ENCODE measurements at places on chromosomes 3 and 15.
A peak's percentile ranks its signal among the peaks of the same experiment; 100 is the strongest.

DNA sequence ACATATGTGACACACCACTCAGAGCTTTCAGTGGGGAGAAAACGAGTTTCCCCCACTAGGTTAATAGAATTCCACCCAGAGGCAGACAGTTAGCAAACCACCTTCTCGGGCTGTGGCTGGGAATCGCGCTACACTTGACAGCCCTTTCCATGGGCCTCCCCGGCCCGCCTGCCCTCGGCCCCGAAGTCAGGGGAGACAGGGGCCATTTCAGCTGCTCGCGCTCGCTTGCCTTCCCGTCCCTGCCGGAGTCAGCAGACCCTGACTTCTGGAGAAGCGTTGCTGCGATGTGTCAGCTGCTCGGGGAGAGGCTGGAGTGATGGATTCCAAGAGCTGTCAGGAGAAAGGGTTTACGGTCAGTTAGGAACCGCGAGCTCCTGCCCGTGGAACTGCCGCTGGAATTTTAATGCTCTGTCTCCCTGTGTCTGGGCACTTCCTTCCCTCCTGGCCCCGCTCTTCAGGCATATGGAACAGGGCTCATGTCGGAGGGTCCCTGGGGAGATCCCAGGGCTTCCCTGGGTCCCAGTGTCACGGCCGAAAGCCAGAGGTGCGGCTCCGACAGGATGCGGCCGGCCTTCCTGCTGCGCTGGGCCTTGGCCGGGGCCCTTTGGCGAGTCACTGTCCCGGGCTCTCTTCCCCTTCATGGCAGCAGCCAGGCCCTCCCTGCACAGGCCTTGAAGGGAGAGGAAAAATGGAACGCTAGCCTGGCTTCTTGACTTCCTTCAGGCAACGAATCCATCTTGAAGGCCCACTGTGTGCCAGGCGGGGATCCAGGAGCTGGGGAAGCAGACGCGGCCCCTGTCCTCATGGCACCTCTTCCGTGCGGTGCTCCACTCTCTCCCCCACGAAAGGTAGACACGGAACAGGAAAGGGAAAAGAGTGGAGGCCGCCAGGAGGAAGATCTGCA is 38.4 kb upstream of the VPS8 start:
- no peak for DNase-seq

DNA sequence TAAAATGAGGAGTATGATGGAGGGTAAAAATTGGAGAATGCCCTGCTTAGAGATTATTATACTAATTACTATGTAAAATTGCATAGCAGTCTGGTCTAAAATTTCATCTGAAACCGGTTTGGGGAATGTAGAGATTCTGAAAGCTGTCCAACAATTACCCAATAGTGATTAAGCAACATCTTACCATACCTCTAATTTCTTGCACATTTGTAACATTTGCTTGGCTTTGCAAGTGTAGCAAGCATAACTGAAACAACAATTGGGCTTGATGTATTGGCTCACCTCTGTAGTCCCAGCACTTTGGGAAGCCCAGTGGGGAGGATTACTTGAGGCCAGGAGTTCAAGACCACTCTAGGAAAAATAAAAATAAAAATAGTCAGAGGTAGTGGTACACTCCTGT is 17.4 kb downstream of the AADACL2 start:
- no peak for DNase-seq

GRCh38 chr3:47156396-47156795 is 7.5 kb downstream of the SETD2 start:
- DNase-seq = no peak

GRCh38 chr3:42032693-42033349 is 58.3 kb upstream of the TRAK1 start:
- DNase-seq = no peak

DNA sequence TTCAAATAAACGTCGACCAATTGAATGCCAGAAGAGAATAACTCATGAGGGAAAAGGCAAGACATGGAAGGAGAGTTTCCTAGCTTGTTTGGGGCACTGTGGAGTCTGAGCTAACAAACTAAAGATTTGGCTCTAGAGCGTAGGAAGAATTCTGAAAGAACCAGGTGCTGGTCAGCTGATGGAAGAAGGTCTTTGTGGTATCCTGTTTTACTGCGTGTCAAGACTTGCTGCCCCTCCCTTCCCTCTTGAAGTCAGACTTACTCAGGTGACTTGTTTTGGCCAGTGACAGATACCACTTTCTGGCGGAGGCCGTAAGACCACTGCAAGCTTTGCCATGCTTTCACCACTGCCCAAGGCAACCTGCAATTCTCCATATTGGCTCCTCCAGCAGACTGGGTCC is 673 bp upstream of the HCLS1 start:
- DNase-seq = no peak

GRCh38 chr3:140753865-140754754 is 76.2 kb downstream of the TRIM42 start:
- DNase-seq = no peak

DNA sequence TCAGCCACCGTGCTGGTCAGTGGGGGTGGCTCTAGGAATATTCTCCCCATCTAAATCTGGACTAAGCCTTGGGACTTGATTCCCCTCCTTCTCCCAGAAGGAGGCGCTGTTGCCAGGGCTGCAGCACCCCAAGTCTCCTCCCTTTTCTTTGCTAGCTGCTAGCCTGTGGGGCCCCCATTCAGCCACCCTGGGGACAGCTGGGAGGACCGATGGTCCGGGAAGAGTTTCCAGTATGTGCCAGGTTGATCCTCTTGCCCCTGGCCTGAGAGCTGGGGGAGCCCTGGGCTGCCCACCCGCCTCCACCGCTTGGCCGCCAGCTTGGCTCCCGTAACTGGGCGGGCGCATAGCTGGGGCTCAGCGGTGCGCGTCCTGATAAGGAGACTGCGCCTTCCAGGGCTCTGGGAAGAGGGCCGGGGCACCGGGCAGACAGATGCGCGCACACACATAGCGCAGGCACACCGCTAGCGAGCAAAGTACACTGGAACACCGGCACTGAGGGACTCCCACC is 4.2 kb downstream of the SMAD6 start:
- DNase-seq = no peak

- no peak for DNase-seq
Observed at GRCh38 chr3:168003911-168004310, 91.8 kb downstream of the GOLIM4 start.

- DNase-seq = no peak
Observed at GRCh38 chr3:188187053-188187452, 33.1 kb downstream of the LPP start.

GRCh38 chr3:54862526-54862925 is 65.3 kb downstream of the LRTM1 start:
- no peak for DNase-seq

GRCh38 chr3:101591071-101591470 is 17.1 kb downstream of the PCNP start:
- DNase-seq = no peak

GRCh38 chr15:52559575-52559974 is 9.3 kb downstream of the ARPP19 start:
- no peak for DNase-seq

DNA sequence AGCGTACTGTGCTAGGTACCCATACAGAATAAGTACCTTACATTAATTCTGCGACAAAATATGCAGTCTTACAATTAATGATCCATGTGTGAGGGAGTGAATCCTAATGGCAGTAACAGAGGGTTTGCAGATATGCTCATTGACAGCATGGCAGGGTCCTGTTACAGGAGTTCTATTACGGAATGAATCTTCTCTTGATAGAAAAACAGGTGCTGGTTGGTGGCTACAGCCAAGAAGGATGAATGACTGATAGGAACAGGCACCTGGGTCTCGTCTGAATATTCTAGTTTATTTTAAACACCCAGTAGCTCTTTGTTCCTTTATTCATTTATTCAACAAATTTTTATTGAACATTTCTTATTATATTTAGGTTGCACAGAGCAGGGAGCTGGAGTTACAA is 22.8 kb downstream of the PGBD4 start:
- no peak for DNase-seq

DNA sequence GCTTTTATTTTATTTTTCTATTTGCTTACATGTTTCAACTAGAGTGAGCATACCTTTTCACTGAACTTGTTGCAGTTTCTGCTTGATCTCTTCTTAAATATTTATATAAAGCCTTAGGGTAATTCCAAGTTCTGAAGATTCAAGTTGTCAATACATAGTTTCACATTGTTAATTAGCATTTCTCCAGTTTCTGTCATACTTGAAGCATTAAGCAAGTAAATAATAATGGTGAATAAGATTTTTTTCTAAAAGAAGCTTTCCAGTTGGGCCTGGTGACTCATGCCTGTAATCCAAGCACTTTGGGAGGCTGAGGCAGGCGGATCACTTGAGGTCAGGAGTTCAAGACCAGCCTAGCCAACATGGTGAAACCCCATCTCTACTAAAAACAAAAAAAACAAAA is 53.9 kb downstream of the CALML4 start:
- DNase-seq = no peak

DNA sequence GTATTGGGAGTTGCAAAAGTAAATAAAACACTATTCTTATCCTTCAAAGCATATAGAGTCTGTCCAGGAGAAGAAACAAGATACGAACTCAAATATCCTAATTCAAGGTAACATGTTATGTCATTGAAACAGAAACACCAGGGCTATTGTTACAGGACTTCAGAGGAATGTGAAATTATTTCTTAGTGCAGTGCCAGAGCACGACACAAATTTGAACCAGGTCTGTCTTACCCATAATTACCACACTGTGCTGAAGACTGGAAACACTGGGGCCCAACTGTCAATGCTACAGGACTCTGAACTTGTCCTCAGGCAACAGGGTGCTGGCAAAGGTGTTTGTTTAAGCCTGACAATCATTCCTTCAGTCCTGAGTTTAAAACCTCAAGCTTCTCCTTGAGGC is 633.6 kb upstream of the UBE2E2 start:
- no peak for DNase-seq

DNA sequence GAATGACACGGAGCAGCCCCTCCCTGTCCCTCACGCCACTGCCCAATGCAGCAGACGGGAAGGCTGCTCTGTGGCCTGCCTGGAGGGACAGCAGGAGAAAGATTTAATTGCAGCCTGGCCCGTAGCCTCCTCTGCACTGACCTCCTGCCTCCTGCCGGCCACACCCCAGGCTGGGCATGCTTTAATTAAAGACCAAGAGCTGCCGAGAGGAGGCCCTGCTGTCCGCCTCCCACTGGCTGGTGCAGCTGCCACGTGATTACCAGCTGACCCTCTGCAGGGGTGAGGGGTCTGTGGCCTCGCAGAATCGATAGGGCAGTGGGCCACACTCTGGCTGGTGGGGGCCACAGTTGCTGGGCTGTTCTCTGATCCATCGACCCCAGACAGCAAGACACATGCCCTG is 100.2 kb upstream of the PRR23E start:
- DNase-seq = no peak

GRCh38 chr3:187678726-187679268 is 8.6 kb upstream of the SST start:
- no peak for DNase-seq

- DNase-seq = peak; percentile 76
Observed at GRCh38 chr15:29822100-29822683, at the start of gene TJP1. Gene TJP1 (minus strand): TSS chr15:29822468. CDS start chr15:29822028, 440 bp downstream.

DNA sequence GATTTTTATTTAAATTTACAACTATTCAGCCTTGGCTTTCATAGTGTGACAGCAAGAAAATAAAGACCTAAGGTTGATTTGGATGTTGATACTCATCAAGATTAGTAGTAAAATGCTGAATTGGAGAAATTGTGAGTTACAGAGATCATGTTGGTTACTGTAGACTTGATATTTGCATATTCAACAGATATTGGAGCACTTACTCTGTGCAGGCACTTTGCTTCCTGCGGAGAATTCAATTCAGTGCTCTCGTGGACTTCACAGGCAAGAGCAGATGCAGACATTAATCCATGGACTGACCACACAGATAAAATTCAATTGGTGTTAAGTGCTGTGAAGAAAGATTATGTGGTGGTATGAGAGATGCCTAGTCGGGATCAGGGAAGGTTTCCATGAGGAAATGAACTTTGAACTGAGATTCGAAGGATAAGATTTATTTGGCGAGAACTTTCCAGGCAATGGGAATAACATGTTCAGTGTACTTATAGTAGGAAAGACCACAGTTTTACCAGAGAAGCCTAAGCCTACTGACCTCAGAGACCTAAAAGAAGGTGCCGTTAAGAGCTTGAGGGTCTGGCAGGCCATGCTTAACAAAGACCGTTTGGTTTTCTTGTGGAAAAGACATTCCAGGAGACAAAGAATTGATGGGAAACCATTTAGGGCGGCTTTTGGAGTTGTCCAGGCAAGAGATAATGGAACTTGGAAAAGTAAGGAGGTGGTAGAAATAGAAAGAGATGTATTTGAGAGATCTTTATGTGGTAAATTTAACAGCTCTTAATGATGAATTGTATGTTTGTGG is 4.3 kb downstream of the SELENOT start:
- no peak for DNase-seq

DNA sequence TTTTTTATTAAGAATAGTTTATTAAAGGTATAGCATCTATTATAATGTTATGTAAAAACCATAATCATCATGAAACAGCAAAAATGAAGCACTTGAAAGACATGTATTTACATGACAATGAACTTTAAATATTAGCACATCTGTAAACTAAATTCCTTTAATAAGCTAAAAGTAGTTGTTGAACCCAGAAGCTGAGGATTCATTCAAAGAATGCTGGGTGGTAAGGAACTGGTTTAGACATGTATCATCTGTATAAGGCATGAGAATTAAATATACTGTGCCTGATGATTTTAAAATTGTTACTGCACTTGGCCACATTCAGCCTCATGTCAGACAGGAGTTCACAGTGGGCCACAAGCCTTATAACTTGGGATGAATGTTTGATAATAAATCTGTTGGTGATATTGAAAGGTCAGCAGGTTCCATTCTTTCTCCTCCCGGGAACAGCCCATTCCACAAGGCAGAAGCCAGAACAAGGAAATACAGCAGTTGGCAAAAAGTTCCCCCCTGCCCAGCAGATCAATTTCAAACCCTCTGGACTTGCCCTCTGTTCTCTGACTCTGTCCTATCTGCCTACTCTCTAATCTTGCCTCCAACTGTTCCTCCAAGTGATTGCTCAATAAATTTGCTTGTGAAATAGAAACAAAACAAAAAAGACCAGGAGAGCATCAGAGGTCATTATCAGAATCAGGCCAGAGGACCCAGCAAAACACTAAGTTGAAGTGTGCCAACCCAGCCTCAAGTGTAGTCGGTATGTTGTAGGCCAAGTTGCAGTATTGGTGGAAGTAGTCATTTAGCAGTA is 49.8 kb upstream of the TEX264 start:
- no peak for DNase-seq

GRCh38 chr3:191412759-191413158 is 48.2 kb upstream of the PYDC2 start:
- DNase-seq = no peak

- no peak for DNase-seq
Observed at GRCh38 chr15:45253330-45253729, 1.3 kb downstream of the SLC28A2 start.

- DNase-seq = no peak
Observed at GRCh38 chr15:56805466-56806147, 72.3 kb upstream of the ZNF280D start.

DNA sequence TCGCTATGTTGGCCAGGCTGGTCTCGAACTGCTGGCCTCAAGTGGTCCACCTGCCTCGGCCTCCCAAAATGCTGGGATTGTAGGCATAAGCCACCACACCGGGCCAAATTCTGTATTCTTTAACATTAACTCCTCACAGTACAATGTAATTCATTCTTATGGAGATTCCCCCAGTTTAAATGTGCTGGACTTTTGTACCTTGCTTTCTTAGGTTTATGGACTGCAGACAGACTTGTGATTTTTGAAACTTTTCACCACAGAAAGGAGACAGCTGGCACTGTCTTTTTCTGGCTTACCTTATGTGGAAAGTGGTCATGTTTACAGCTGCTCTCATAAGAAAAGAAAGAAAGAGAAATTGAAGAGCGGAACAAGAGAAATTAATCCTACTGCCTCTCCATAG is 103.8 kb downstream of the IQCH start:
- no peak for DNase-seq

- DNase-seq = no peak
Observed at GRCh38 chr3:156843071-156843808, 17.1 kb downstream of the LEKR1 start.
